ENCODE measurements at places on chromosomes 3 and 15. TPM values are rescaled to one million over a fixed set of nuclear protein-coding genes. Genes with fewer than 3 reads are reported as not detected.

DNA sequence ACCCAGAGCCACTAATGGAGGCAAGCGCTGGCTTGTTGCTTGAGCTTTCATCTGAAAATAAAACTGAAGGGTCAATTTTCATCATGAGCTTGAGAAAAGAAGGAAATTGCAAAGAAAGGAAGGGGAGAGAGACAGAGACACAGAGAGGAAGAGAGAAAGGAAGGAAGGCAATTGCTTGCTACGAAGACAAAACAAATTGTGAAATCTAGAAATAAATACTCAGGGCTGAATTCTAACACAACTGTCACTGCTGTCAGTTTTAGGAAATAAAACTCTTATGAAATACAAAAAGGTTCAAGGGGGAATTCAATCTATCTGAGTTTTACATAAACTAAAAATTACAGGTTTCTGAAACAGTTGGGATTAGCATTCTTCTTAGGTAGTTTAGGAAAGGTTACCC, 36.7 kb downstream of the FOXP1 start:
- no peak for DNase-seq

DNA sequence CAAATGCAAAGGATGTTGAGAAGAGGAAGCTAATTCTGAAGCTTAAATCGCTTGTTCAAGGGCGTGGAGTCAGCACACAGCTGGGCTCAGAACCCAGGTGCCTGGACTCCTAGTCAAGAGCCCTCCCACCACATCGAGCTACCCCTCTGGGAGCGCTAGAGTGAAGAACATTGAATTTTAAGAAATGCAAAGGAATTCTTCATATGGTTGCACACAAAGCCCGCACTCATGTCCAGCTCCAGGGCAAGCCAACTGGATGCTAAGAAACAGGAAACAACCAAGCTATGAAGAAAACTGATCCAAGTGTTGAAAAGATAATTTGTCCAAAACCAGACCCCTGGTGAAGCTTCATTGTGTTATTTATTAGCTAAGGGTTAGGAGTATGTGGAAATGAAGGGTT, 122.3 kb downstream of the ALDH1A2 start:
- DNase-seq = no peak

DNA sequence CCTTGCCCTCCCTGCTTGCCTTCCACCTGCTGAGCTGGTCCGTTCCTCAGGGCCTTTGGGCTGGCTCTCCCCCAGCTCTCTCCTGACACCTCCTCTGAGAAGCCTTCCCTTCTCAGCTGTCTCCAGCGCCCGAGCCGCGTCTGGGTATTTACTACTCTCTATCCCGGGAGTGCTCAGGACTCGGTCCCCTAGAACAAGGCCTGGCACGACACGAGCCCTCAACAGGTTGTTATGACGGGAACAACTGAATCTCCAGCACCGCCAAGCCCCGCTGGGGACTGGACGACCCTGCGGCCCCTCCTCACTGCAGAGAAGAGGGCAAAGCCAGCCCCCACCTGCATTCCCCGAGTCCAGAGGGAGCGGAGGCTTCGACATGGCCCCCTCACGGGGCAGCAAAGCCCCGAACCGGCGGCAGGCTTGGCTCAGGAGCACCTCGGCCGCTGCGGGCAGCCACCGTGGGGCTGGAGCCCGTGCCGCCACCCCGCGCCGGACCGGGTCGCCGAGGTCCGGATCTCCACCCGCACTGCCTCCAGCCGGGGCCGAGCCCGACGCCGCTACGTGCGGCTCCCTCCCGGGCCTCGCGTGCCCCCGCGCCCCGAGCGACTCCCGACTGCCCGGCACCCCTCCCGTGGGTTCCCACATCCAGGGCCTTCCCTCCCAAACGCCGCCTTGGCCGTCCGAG, 792 bp downstream of the TPRA1 start:
- peak; percentile 33 for DNase-seq

ACKR2 gene
- 11.2 TPM for total RNA-seq

DNA sequence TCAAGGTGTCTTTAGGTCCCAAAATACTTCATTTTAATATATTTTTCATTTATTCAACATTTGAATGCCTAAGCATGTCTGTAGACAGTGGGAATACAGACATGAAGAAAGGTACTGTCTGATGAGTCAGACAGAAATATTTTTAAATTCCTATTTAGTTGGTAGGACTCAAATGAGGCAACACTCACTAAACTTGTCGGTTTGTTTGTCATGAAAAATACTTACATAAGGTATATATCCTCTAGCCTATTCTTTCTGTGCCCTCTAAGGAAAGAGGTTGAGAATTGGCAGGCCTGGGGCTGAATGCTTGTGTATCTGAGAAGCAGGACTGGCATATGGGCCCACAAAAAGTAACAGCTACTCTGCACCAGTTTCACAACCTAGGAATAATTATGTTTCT, 423.6 kb upstream of the MDFIC2 start:
- no peak for DNase-seq

STRA6 gene
- total RNA-seq = not detected

- no peak for DNase-seq
These were observed 14.9 kb downstream of the TRH start for GRCh38 chr3:129989414-129989813.

FOXB1 gene
- not detected for total RNA-seq

DNA sequence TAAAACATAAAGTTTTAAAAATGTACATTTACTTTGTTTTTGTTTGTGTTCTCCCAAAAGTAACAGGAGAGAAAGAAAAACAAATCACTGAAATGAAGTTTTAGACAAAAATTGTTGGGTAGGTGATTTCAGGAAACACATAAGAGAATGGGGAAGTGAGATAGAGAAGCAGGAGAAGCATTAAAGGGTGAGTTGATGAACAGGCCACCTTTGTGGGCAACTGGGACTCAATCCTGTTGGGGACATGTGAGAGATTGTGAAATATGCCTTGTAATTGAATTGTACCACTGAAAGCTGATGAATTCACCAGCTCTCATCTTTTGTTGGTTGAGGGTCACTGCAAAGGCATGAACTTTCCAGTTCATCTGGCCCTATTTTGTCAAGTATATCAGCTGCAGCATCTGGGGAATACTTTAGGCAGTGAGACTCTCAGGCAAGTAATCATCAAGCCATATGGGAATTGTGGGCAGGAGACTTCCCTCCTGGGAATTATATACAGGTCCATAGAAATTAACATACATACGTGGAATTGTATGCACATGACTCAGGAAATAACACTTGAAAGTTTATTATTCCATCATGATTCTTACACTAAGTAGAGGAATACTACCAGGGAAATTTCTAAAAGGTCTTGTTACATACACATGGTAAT, 181.0 kb downstream of the ZBBX start:
- no peak for DNase-seq

- DNase-seq = no peak
These were observed 136.8 kb downstream of the FHIT start for GRCh38 chr3:61114316-61114953.

- no peak for DNase-seq
These were observed 50.3 kb downstream of the IL20RB start for GRCh38 chr3:137008131-137008530.

DNA sequence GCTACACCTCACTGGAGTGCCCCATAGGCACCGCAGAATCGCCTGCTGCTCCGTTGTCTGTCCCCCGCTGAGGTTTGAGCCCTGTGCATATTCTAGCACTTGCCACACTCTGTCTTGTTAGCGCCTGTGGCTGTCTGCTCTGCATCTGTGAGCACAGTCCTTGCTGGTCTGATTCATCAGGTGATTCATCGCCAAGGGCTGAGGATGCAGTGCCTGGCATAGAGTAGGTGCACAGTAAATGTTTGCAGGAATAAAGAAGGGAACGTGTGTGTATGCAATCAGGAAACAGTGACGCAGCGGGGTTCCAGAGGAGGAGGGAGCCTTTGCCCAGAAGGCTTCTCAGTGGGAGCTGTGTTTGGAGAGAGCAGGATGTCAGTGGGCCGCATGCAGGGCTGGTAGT, 124.0 kb upstream of the PLXNA1 start:
- DNase-seq = peak; percentile 46

DNA sequence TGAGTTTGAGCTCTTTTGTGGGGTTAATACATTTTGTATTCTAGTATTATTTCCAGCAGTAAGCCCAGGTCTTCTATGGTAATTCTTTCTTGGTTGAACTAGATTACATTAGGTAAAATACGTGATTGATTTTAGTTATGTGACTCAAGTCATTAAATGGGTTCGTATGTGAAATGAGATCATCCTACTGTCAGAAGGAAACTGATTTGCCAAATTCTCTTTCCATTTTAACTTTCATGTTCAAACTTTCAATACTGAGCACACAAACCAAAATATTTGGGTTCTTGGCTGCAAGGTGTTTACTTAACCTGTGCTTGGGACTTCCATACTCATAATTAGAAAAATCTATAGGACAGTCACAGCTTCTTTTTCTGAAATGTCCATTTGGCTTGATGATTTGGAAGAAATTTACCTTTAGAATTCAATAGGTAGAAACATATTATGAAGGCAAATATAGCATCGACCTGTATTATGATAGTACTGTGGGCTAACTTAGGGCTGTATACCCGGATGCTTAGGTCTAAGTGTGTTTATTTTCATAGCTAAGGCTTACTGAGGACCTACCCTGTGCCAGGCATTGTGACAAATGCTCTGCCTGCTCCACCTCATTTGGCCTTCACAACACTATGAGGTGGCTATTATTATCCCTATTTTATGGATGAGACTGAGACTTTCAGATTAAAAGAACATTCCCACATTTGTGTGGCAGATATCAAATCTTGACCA, 631.8 kb upstream of the GRM7 start:
- DNase-seq = no peak

DNA sequence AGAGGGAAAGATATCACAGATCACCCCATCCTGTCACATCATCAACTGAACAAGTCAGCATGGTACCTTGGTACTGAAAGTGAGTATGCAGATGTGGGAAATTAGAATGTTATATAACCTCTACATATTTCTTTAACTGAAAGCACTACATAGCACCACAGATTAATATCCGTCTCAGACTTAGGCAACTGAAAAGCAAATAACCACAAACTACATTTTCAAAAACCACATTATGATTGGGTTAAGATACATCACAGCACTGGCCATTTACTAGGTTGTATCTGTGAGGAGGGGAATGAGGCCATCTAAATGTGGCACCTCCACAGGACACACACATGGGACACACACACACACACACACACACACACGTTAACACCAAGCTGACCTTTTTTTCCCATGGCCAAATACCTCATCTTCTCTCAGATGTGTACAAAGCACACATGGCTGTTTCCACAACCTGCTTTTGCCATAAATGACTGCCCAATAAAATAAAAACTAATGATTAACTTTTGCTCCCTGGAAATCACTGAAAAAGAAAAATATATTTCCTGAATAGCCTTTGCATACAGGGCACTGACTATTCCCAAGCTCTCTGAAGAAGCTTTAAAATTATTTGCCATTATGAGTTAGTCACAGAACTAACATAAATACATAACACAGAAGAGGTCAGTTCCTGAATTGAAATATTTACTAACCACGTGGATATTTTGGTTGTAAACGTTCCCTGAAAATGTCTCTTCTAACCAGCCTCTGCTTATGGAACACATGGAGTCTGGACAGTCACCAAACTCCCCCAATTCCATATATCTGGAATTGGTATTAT, 60.1 kb downstream of the SUMF1 start:
- DNase-seq = no peak

DNA sequence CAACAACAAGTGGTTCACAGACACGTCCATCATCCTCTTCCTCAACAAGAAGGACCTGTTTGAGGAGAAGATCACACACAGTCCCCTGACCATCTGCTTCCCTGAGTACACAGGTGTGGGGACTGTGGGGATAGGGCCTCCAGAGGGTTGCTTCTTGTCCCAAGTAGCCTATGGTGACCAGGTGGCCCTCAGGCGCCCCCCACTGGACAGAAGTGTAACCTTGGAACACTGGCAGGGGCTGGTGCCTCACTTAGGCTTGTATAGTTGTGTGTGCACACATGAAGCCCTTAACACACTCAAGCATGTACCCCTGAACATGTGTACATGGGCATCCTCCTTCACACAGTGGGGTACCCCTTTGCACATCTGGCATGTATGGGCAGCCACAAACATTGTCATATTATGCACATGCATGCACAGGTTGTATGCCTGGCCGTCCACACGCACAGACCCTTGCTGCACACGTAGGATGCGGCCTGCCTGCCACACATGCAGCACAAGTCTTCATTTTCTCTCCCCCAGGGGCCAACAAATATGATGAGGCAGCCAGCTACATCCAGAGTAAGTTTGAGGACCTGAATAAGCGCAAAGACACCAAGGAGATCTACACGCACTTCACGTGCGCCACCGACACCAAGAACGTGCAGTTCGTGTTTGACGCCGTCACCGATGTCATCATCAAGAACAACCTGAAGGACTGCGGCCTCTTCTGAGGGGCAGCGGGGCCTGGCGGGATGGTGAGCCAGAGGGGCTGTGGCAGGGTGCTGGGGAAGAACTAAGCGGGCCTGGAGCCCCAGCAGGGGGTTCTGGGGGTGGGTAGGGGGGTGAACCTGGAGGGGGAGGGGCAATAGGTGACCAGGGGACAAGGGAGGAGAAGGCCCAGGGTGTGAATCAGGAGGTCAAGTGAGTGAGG, 11.7 kb upstream of the SEMA3B start:
- DNase-seq = peak; percentile 77

DNA sequence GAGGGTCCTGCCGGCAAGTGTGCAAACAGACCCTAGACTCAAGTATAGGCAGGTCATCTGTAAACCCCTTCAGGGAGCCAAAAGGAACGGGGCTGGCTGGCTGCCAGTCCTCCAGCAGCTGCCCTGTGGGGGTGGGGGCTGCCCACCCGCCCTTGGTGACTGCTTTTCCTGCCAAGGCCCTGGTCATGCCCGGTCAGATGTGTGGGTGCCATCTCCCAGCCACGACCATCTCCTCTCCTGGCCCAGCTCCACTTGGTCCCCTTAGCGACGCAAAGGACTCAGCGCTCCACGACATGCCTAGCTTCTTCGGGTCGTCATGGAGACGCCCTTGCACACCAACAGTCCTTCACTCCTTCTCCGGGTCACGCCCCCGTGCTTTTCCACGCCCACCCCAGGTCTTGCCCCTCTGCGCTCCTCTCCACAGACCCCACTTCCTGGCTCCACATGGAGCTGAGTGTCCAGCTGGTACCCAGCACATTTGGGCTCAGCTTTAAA, 2.4 kb downstream of the MUC4 start:
- DNase-seq = no peak

DNA sequence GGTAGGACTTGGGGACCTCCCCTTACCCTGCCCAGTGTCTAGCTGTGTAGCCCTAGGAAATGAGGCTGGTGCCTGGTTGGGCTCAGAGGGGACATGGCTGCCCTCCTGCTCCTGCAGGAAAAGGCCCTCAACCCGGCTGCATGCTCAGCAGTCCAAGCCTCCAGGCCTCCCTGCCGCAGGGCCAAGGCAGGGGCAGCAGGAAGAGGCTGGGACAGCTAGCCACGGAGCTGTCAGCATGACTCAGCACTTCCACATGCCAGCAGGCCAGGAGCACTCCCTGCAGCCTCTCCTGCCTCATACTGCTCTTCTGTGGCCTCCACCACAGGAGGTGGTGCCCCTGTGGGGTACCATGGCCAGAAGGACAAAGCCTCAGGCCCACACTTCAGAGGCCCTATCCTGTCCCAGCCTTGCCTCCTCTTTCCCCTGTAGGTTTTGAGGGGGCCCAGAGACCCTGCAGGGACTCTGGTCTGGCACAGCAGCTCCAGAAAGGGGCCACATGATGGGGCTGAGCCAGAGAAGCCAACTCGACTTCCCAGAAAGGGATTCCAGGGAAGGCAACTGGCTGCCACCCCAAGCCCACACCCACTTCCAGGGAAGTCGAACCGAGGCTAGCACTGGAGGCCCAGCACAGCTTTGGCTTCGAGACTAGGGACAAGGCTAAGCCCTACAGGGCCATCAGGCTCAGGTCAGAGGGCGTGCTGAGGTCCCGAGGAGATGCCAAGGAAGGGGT, 19.5 kb downstream of the TKT start:
- peak; percentile 93 for DNase-seq

TTC23 gene
- 28.3 TPM for total RNA-seq

Measured in dermis blood vessel endothelial cell (primary cell).